Urinary bladder (tissue), 4 donors: ENCODE measurements at places on chromosomes 3 and 15. TPM values are rescaled to one million over a fixed set of nuclear protein-coding genes. Genes with fewer than 3 reads are reported as not detected.

DNA sequence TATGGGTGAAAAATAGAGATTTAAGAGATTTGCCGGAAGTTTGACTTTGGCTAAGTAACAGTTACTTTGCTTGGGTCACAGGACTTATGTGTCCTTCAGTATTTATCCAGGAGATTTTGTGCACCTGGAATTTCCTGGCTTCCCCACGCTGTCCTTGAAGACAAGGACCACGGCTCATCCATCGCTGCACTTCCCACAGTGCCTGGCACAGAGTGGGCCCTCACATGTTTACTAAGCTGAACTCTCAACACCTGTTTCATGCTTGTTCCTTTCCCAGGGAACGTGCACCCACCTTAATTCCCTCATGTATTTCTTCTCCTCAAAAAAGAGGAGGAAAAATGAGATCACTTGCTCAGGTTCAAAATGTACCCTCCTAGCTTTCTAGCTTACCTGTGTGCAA, 32.0 kb downstream of the CA12 start:
- DNase-seq = no peak

DNA sequence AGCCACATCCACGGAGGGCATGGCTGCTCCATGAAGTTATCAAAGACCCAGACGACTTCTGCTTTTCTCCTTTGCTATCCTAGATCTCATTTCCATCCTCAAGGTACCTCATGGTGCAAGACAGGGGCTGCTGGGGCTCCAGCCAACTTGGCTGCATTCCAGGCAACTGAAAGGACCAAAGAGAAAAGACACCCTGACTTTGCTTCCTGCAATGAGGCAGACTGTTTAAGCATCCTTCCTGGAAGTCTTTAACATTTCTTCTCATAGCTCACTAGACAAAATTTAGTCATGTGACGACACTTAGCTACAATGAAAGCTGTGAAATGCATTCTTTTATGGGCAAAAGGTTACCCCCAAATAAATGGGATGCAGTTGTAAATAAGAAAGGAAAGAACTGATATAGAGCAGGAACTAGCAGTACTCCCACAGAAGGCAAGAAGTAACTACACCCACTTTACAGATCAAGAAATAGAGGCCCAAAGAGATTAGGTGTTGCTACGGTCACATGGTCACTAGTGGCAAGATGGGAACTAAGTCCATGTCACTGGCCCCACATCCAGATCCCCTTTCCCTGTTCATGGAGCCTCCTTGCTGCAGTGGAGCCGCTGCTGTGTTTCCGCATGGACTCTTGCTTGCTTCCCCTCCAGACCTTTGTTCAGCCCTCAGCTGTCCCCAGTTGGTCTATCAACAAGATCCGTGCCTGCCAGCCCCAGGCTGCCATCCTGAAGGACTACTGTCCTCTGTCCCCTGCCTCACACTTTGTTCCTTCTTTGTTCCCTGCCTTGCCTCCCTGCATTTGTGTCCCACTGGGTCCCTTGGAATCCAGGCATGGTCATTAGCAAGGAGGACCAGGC, 107.0 kb downstream of the XXYLT1 start:
- no peak for DNase-seq

The VGLL3 gene
- 36.2 TPM for total RNA-seq

GRCh38 chr3:54936561-54936960, 8.7 kb upstream of the LRTM1 start:
- no peak for DNase-seq

The TMC3 gene
- 0.95 TPM for total RNA-seq

DNA sequence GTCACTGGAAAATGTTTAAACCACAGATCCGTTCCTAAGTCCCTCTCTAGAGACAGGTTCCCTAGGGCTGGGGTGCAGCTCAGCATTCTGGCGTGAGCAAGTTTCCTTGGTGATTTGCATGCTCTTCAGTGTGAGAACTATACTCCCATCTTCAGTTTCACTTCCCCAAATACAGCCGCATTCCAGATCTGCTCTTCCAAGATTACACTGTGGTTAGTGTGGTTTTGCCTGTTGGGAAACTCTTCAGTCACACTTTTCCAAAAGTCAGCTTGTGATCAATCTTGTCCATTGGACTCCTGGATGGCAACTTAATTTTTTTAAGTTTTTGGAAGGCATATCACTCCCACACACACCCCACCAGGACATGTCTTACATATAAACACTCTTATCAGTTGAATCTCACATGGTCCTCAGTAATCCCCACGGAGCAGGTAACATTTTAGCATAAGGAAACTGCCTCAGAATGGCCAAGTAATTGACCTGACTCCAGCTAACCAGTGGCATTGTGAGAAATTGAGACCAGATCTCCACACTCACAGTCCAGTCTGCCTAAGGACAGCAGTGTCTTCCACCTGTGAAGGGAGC, 33.5 kb upstream of the PTPN23 start:
- no peak for DNase-seq

DNA sequence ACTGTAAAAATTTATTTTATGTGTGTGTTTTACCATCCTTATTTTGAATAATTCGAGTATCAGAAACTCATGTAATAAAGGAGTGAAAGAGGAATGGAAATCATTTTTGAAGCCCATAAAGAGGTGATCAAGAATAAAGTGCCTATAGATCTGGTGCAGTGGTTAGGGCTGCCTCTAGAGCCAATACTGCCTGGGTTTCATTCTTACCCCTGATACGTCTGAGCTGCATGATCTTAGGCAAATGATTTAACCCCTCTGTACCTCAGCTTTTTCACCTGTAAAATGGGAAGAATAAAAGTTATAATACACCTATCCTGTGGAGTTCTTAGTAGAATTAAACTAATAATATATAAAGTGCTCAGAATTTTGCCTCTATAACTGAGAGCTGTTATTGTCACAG, 30.4 kb downstream of the EFHB start:
- no peak for DNase-seq

- no peak for DNase-seq
Measured at GRCh38 chr3:41274944-41275668, 75.8 kb downstream of the CTNNB1 start.

- no peak for DNase-seq
Measured at GRCh38 chr15:59998305-59998949, 5.7 kb upstream of the FOXB1 start.

- no peak for DNase-seq
Measured at GRCh38 chr3:65146179-65146578, 458.4 kb upstream of the ADAMTS9 start.

DNA sequence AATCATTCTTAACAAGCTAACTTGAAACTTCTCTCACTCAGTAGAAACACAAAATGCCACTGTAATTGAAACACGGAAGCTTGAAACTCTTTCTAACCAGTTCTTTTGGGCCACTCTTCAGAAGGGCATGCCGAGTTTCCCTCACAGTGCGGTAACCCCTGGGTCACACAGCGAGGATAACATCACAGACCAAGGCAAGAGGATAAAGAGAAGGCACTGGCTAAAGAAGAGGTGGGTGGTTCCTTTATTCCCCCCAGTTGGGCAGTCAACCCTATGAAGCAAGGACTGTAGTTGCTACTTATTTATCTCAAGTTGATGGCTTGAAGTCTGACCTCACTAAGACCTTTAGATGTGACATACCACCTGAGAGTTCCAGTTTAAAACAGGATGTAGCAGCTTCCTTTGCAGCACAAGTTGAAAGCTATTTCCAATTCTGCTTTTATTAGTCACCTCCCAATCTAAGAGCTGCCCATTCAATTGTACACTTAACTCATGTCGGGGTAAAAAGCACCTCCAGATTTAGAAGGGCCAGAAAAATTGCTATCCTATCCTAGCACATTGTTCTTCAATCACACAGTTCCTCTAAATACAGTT, 272.4 kb downstream of the TIGIT start:
- no peak for DNase-seq

GRCh38 chr3:69385723-69386555, at the start of gene FRMD4B:
Gene FRMD4B (minus strand): TSS chr3:69386088. CDS start chr3:69385989, 99 bp downstream.
- DNase-seq = no peak

DNA sequence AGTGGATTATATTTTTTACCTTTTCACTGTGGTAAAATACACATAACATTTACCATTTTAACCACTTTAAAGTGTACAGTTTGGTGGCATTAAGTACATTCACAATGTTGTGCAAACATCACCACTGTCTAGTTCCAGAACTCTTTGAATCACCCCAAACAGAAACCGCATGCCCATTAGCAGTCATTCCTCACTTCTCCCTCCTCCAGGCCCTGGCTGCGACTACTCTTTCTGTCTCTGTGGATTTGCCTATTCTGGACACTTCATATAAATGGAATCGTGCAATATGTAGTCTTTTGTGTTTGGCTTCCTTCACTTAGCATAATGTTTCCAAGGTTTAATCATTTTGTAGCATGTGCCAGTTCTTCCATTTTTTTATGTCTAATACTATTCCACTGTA, 409.8 kb downstream of the NTRK3 start:
- DNase-seq = no peak

DNA sequence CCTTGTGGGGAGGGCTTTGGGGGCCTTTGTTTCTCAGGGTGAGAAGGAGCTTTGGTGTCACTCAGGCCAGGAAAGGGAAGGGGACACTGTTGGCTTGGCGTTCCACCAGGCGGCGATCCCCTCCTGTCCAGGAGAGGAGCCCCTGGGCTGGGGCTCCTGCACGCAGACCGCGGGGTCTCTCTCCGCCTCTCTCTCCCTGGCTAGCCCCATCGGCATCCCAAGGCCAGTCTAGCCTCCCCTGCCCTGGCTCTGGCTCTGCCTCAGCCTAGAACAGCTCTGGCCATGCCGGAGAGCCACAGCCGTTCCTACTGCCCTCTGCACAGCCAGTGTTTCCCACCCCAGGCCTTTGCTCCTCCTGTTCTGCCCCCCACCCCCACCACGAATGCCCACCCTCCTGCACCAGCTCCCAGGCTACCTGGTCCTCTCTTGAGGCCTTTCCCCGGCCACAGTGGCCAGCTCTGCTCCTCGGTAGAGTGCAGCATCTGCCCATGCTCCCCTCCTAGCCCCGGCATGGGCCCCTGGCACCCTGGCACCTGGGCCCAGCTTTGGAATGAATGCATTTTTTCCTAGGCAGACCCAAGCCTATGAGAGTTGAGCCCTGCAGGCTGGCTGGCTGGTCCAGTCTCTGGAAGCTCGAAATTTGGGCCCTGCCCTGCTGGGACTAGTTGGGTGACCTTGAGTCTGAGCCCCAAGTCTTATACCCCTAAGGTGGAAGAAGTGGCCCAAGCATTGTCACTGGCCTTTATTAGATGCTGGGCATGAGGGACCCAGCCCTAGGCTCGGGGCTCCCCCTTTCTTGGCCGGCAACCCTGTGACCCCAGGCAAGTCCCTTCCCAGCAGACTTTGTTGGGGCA, 2.4 kb downstream of the PLXNA1 start:
- no peak for DNase-seq

- no peak for DNase-seq
Measured at GRCh38 chr3:160126051-160126450, 99.2 kb upstream of the C3orf80 start.

DNA sequence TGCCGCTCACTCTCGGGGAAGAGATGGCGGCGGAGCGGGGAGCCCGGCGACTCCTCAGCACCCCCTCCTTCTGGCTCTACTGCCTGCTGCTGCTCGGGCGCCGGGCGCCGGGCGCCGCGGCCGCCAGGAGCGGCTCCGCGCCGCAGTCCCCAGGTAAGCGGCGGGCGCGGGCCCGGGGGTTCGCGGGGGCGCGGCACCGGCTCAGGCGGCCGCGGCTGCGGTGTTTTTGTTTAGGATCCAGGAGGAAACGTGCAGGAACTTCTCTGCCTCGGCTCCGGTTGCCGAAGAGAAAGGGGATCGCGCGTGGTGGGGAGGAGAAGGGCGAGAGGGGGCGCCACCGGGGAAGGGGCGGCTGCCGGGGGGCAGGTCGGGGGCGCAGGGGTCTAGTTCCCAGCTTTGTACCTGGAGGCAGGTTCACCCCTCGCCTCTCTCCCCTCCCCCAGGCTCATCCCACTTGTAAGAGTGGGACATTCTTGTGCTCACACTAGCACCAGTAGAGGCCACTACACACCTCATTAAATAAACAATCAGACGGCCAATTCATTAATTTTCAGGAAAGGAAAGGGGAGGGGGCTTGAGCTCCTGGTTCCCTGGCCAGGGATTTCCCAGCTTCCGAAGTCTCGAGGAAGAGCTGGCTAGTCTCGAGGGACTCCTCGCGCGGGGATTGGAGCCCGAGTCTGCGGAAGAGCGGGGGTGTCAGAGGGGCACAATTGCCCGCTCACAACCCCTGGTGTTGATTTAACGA, 562 bp downstream of the NEO1 start:
- DNase-seq = peak; percentile 33

- DNase-seq = no peak
Measured at GRCh38 chr3:17420668-17421067, 321.8 kb downstream of the TBC1D5 start.

- no peak for DNase-seq
Measured at GRCh38 chr15:24861014-24861690, 93.6 kb upstream of the SNRPN start.

DNA sequence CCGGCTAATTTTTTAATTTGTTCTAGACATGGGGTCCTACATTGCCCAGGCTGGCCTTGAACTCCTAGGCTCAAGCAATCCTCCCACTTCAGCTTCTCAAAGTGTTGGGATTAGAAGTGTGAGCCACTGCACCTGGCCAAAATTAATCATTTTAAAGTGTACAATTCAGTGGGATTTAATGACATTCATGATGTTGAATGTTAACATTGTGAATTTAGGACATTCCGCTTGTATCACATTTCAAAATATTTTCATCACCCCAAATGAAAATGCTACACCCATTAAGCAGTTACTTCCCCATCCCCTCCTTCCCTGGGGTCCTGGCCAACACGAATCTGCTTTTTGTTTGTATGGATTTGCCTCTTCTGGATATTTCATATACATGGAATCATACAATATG, 62.1 kb upstream of the CGNL1 start:
- no peak for DNase-seq

DNA sequence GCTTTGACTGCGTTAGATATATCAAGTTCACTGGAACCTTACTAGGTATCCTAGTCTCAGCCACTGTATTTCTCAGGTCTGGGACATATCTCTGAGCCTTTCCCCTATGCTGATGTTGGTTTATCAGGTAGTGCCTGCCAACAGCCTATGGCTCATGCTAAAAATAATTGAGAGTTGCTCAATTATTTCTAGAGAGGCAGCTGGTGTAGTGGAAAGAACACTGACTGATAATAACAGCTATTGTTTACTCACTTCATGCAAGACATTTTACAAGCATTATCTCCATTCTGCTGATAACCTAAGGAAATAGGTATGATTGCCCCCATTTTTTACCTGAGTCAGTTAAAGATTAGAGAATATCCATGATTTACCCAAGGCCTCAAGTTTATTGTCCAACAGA, 231.4 kb downstream of the LRRN1 start:
- no peak for DNase-seq

- no peak for DNase-seq
Measured at GRCh38 chr3:176967522-176967921, 229.8 kb downstream of the TBL1XR1 start.

- DNase-seq = no peak
Measured at GRCh38 chr3:151225040-151225975, 22.3 kb upstream of the GPR171 start.

- no peak for DNase-seq
Measured at GRCh38 chr3:95387242-95388021, 1324.6 kb downstream of the NSUN3 start.

The P2RY1 gene
- total RNA-seq = 23.7 TPM
